ENCODE measurements at places on chromosomes 6 and 20.

GRCh38 chr6:108476847-108477430 lies 83.8 kb upstream of the FOXO3 start:
- no peak for DNase-seq

DNA sequence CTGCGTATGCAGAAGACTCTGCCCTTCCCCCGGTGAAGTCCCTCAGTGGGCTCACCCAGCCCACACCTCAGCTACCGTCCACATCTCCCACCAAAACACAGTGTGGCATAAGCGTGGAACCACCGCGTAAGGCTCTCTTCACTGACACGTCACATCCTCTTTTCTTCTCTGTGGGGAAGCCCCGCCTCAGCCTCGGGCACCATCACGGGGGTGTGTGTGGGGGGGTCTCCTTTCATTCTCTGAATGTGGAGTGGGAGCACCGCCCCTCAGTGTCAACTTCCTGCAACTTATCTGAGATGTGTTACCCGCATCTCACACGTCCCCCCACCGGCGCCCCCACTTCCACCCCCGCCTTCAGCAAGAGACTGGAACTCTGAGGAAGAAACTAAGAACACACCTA lies 388.4 kb upstream of the JARID2 start:
- no peak for DNase-seq

DNA sequence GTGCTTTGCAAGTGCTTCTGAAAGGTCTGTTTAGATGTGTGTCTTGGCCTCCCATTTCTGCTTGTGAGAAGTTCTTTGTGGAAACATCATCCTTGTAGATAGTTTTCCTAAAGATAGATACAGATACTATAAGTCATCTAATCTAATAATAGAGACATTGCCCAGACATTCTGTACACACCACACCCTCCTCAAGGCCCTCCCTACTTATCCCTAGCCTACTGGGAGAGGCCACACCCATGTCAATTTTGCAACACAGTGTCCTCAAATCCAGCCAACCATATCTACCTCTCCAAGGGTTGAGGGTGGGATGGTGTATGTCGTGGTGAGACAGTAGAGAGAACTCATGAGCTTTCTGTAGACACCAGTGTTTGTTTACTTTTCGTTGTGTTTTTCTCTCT lies 6.2 kb downstream of the KDM1B start:
- DNase-seq = no peak

GRCh38 chr6:107731422-107732319 lies 92.4 kb downstream of the SCML4 start:
- DNase-seq = no peak

DNA sequence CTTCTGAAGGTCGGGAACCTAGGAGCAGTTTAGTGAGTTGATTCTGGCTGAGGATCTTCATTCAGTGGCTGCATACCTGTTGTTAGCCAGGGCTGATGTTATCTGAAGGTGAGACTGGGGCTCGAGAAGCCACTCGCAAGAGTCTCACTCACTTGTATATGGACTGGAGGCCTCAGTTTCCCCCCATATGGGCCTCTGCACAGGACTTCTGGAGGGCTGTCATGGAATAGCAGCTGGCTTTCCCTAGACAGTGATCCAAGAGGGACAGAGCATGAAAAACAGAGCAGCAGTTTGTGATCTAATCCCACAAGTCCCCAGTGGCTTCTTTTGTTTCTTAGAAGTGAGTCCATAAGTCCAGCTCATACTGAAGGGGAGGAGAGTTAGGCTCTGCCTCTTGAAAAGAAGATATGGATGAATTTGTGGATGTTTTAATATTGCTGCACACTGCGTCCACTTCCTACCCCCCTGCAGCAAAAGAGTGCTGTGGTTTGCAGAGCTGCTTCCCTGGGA lies 623.4 kb downstream of the CDH26 start:
- DNase-seq = peak; percentile 15

DNA sequence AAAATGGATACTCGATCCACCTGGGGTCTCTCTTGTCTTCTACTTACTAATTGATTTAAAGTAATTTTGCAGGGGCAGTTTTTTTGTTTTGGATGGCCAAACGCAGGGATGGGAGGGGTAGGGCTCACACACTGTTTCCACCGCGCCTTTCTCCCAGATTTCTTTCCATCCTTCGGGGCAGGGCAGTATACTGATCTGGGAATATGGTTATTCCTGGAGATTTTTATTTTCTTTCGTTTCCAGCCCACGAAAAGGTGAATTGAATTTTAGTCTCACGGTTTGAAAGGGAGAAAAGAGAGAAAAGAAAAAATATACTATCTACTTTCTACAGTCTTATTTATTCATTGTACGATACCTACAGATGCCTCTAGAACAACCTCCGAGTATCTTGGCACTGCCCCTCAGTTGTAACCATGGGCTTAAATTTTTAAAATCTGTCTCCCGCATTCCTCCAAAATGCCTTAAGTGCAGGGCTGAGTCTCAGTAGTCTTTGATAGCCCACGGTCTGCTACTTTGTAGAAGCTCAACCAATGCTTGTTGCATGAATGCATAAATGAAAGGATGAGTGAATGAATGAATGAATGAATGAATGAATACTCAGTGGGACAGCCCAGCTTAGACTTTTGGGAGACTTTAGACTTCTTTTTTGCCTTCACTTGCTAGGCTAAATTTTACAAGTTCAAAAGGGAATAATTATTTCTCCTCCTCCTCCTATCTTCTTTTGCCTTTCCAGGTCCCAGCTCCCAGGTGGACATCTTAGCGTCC lies 18.1 kb upstream of the TRIM27 start:
- no peak for DNase-seq

DNA sequence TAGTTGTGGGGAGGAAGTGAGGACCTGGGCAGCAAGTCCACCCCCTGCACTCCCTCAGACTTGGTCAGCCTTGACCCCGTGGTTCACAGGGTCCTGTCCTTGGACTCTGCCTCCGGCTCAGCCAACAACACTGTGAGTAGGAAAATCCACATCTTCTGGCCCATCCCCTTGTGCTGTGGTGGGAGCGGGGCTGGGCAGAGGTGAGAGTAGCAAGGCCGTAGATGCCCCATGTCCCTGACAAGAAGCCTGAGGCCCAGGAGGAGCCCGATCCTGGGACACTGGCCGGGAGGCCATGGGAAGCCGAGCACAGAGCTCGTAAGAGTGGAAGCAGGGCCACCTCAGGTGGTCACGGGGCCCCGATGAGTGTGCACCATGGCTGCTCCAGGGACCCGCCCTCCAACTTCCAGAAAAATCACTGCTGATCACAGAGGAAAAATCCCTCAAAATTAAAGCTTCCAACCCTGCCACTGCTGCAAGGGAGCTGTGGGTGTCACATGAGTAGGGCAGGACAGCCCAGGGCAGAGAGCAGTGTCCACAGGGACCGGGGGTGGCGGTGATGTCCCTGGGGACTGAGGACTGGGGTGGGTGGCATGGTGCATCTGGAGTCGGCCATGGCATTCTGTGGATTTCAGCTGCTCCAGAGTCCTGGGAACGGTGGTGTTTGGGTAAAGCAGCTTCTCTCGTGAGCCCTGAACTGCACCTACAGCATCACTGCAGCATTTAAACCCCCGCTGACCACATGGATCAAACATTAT lies 189.4 kb downstream of the DLL1 start:
- no peak for DNase-seq

GRCh38 chr20:36629719-36630681 lies 16.0 kb downstream of the SLA2 start:
- DNase-seq = no peak

DNA sequence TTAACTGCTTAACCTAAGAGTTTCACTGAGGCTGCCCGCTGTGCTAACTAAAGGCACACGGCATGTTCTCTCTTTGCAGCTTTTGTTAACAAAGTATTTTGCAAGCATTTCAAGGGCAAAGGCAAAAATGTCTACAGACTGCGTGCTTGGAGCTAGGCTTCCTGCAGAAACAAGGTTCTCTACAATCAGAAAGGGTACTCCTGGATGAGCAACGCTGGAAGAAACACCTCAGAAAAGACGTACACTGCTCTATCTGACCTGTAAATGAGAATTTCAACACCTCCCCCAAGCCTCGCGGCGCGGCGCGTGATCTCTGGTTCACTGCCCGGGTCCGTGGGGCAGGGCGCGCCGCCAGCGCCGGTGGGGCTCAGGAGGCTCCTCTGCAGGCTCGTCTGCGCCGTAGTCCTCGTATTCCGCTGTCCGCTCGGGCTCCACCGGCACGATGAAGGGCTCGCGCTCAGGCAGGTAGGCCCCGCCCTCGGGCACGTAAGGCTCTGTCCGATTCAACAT lies 120.9 kb downstream of the COL12A1 start:
- DNase-seq = no peak
